Activated naive CD4-positive, alpha-beta T cell treated with Interleukin-2 at 50 U/mL for 16 hours (primary cell): ENCODE measurements at places on chromosomes 6 and 20.

- DNase-seq = no peak
These were observed 5.5 kb downstream of the MANBAL start for GRCh38 chr20:37295001-37295400.

GRCh38 chr20:24836041-24836533, 113.0 kb upstream of the CST7 start:
- DNase-seq = no peak

- DNase-seq = peak; percentile 92
These were observed 590 bp downstream of the HIVEP2 start for GRCh38 chr6:142944124-142945048.

GRCh38 chr6:52546678-52547077, 30.2 kb downstream of the TRAM2 start:
- DNase-seq = no peak

- DNase-seq = peak; percentile 5
These were observed 21.6 kb downstream of the NAPB start for GRCh38 chr20:23399568-23400241.

DNA sequence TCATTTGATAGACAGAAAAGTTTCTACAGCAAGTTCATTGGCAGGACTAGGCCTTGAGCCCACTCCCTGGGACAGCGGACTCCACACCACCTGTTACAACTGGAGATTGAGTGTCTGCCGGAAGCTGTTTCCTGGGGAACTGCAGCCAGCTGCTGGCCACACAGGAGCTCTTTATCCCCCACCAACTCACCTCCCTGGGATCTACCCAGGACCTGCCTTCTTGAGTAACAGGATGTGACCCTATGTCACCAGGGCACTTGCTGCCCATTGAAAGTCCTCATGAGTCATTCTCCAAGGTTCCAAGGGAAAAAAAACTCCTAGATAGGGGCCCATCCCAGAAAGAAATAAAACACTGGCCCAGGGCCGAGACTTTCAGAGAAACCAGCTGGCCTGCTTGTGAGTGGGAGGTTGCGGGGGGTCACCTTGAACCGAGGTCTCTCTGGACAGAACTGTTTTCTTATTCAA, 37.4 kb upstream of the SLC9A8 start:
- DNase-seq = no peak

DNA sequence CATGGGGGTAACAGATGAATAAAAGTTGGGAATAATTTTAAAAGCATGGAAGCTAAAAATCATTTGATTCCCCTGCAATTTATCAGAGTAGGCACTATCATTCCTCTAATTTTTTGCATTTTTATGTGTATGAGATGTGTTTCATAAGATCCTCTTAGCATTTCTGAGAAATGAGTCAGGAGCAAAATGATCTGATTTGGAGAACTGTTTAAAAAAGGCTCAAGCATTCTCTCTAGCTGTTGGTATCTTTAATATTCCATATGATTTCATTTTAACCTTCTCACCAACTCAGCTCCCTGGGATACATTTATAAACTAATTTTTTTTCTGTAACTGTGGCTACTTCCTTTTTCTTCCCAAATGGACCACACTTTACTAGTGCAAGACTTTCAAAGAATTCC, 60.9 kb downstream of the MCHR2 start:
- no peak for DNase-seq

- DNase-seq = no peak
These were observed 22.6 kb upstream of the ELOVL2 start for GRCh38 chr6:11066505-11067347.

GRCh38 chr6:97626671-97627441, 343.8 kb upstream of the MMS22L start:
- DNase-seq = no peak

GRCh38 chr6:103983011-103983410, 876.7 kb downstream of the HACE1 start:
- no peak for DNase-seq

DNA sequence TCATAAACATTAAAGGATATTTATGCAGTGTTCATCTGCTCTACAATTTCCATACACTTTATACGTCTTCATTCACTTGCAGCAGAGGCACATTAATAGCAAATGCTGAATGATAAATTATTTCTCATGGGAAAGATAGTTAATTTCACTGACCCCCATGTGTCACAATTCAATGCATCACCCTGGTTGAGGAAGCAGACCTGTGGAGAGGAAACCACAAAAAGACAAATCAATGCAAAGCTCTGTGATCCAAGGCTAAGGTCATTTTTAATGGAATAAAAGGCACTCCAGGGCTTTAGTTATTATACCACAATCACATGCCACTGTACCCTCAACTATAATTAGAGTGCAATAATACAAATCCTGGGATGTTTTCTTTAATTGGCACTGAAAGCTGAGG, 40.3 kb upstream of the TENT5A start:
- DNase-seq = no peak

- no peak for DNase-seq
These were observed 96.9 kb downstream of the NOL4L start for GRCh38 chr20:32488066-32488838.
